ENCODE measurements at places on chromosomes 3 and 15.

- no peak for DNase-seq
Measured at GRCh38 chr3:3085782-3086181, 24.4 kb downstream of the IL5RA start.

- no peak for DNase-seq
Measured at GRCh38 chr3:17655743-17656142, 86.7 kb downstream of the TBC1D5 start.

GRCh38 chr3:67884345-67884744, 229.9 kb upstream of the SUCLG2 start:
- no peak for DNase-seq

- no peak for DNase-seq
Measured at GRCh38 chr3:130981469-130981868, 45.2 kb downstream of the ASTE1 start.

GRCh38 chr3:124424396-124424795, 305.9 kb upstream of the UMPS start:
- no peak for DNase-seq

DNA sequence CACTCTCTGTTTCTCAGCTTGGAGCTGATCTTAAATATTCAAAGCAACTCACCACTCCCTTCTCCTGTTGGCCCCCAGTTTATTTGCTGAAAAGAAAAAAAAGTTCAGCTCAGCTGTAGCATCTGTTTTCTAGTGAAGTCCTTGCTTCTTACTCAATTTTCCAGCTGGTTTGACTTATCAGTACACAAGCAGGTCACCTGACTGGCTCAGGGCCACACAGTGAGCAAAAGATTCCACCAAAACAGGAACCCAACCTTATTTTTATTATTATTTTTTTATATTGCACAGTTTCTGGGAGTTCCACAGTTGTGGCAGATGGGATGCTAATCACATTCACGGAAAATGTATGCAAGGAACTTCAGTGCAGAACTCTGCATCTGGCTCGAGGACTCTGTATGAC, 390.7 kb upstream of the RGMA start:
- no peak for DNase-seq

DNA sequence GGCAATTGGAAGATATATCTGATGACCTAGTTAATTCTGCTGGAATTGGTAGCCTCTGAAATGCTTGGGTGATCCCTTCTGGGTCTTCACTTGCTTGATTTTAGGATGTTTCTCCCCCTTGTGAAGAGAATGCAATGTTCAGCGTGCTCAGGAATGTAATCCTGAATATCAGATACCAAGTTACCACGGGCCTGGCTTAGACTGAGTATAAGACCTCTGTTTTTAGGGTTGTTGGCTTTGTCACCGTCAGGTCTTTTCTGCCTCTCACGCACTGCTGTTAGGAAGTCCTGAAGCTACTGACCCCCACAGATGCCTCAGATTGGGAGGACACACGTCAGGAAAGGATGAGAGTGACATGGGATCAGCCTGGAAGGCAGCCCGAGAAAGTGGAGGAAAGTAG, 198.5 kb downstream of the CDIN1 start:
- peak; percentile 14 for DNase-seq

DNA sequence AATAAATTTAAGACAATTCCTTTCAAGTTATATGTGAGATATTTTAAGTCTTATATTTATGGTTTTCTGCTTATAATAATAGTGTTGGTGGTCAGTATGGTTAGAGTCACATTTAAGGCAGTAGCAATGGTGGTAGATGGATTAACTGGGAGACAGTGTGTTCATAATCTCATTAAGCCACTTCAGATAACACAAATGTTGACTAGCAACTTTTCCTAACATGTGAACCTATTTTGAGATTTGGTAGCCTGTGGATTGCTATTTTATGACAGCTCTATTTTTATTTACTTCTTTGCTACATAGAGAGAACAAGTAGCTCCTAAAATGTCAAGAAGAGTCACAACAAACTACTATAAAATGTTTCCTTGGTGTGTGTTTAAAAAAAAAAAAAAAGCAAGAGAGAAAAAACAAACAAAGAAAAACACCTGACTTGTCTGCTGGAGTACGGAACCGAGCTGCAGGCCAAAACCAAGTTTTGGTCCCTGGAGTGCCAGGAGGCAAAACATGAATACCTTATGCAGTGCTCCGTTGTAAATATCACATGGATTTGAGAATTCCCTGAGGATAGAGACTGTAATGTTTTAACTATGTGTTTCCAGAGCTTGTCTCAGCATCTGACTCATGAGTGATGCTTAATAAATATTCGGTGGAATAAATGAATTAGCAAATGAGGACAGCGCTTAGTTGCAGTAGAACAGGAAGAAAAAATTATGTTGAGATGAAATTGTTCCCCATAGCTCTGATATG, 457.1 kb upstream of the ROBO2 start:
- DNase-seq, result no peak

GRCh38 chr3:45992133-45992729, 3.4 kb downstream of the FYCO1 start:
- no peak for DNase-seq

GRCh38 chr3:152549263-152549662, 280.5 kb downstream of the MBNL1 start:
- no peak for DNase-seq

- DNase-seq, result no peak
Measured at GRCh38 chr3:168088106-168088720, 7.5 kb downstream of the GOLIM4 start.

DNA sequence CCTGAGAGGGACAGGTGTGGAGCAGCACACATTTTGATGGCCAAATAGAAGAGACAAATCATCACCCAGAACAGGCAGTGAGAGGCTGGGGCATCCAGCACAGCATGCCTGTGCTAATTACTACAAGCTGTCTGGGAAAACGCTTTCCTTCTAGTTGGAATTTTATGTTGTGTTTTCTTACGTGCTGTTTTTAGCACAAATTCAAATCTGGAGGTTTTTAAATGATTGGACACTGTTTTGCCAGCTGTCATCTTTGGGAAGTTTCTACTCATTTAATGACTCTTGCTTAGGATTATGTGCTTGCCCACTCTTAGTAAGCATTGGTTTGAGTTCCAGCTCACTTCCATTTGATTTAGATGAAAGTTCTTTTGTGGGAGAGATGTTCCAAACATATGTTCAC, 43.5 kb downstream of the EAF1 start:
- no peak for DNase-seq

DNA sequence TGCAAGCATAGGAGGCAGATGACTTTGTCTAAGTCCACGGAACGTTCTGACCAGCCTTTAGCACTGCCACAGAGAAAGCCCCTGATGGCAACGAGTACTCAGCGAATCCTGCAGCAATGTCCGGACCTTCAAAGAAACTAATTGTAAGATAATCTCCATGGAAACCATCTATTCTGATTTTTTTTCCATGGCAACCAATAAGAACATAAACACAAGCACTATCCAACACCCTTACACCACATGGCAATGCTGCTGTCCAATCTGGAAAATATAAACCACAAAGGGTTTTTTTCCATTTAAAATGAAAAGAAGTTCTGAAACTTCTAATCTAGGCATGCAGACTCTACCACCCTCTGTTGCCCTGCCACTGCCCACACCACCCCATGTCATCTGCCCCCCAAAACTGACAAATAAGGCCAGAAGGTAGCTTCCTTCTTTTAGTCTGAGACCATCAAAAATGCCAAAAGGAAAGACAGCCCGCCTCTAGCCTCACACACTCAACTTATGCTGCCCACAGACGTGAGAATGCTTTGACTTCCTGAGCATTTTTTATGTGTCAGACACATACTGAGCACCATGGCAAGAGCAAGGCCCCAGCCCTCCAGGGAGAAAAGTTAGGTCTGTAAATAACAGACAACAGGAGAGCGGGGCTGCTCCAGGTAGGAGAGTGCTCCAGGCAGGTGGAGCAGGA, 44.5 kb downstream of the POC1A start:
- DNase-seq, result peak; percentile 52

DNA sequence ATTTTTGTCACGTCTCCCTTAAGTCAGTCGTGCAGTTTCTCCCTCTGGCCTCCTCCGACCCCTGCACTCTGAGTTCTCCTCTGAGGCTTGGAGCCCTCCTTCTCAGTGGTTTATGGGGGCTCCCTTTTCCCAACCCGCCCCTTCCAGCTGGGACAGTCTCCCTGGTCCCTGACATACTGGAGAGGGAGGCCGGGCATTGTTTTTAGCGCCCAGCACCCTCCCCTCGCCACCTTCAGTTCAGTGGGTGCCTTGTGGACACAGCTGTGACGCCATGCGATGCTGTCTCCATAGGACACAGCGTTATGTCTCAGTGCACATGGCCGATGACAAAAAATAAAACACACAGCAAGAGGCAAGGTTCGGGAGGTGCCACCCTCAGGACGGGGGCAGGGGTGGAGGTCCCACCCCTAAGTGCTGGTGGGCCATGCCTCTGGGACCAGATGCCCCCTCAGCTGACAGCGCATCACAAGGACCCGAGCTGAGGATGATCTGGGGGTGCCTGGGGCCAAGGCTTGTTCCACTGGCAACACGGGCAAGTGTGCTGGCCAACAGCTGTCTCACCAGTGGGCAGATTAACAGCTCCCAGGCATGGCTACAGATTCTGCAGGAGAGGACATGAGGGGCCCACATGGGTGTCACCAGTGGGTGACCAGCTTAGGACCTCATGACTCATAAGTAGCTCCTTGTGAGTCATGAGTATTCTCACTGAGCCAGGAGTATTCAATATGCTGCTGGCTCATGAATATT, 81.6 kb downstream of the PLXNA1 start:
- peak; percentile 59 for DNase-seq

DNA sequence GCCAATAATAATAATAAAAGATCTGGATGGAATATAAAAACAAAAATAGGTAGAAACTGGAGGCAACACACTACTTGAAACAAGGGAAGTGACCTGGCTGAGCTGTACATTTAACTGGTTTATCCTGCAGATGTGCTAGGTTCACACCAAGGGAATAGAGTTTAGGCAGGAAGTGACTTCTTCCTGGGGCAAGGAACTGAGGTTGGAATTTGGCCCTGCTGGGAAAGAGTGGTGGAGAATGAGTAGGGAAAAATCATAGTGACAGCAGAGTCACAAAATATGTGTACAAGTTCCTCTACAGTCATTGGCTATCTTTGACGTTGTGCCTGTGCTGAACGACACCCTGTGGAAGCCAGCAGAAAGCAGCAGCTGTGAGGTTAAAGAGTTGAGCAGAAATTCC, 44.1 kb downstream of the ARHGAP11B start:
- no peak for DNase-seq

DNA sequence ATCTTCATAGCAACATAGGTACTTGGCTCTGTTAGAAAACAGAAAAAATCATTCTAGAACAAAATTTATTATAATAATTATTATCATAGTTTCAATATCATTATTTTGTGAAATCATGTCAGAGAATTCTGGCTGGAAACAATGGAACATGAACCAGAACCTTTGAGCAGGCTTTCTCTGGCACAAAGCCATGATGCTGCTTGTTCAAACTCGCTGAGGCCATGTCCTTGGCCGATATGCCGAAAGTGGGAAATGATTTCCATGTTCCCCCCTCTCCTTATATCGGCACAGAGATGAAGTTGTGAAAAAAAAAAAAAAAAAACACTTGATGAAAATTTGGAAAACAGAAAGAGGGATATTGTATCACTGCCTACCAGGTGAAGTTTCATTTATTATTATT, 49.0 kb upstream of the MRPL3 start:
- DNase-seq, result no peak

DNA sequence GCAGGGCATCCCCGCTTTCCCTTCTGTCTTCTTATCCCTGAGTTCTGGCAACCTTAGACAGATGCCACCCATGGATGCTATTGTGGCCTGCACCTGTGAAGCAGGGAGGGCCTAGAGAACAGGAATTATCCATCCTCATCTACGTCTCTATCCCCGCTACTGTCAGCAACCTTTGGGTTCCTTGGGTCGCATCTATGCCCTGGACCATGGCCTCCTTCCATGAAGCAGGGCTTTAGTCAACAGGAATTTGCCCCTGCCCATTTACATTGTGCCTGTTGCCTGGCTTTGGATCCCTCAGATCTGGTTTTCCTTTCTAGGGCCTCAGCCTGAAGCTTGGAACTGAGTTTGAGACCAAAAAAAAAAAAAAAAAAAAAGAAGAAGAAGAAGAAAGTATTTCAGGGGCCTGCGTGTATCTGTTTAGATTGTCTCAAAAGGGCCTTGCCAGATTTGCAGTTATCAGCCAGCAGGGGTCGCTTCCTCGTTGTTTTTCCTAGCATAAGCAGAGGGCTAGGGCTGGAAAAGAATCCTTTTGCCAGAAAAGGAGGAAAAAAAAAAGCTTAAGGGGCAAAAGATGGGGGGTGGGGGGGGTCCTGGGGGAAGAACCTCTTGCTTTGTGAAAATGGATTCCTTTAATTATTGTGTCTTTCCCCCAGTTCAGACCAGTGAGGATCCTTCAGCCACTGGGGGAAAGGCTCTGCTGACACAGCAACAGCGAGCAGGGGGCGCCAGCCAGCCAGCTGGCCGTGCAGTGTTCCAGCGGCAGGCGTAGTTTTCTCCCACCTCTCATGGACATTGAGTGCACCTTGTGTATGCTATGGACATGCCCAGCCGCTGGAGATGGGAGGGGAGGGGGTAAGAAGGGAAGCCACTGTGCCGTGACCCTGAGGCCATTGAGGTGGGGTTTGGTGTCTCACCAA, 65.7 kb upstream of the ALDH1L1 start:
- DNase-seq, result no peak

DNA sequence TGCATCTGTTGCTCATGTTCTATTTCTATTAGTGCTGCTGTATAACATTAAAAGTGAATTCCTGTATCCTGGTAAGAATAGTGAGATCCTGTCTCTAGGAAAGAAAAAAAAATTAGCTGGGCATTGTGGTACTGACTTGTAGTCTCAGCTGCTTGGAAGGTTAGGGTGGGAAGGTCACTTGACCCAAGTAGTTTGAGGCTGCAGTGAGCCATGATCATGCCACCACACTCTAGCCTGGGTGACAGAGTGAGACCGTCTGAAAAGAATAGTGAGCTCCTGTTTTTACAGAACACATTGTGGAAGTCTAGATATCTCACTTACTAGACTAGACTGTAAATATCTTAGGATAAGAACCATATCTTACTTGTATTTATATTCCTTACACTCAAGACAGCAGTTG, 4.6 kb downstream of the ATP11B start:
- no peak for DNase-seq

DNA sequence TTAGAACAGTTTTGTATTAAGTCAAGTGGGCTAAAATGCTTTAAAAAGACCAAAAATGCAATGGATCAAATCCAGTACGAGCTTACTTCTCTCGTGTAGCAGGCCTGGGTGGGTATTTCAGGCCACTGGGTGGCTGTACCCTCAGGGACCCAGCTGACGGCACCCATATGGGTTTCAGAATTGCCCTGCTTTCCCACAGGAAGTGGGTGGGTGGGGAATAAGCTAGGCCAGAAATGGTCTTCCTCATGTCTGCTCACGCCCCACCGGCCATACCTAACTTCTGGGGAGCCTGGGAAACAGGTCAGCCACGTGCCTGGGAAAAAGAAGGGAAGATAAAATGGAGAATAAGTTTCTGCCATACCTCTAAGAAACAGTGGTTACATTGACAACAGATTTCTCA, 20.3 kb downstream of the GPR160 start:
- no peak for DNase-seq

- DNase-seq, result peak; percentile 20
Measured at GRCh38 chr15:64134345-64134829, 17.1 kb upstream of the SNX22 start.

DNA sequence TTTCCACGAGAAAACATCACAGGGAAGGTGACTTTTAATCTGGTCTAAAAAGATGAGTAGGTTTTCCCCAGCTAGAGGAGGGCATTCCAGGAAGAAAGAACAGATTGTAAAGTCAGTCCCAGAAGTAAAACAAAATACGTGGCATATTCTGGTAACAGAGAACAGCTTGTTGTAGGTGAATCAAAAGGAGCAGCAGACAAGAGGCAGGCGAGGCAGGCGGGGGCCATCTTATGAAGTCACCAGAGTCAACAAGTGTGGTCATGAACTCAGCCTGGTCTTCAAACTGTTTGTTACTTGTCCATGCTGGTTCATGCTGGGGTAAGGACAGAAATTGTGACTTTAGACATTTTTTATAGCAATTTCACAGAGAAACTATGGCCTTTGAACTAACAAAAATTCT, 4.0 kb upstream of the POPDC2 start:
- DNase-seq, result no peak

All from astrocyte (in vitro differentiated cells and primary cell).